ENCODE measurements at places on chromosomes 13 and 19.

DNA sequence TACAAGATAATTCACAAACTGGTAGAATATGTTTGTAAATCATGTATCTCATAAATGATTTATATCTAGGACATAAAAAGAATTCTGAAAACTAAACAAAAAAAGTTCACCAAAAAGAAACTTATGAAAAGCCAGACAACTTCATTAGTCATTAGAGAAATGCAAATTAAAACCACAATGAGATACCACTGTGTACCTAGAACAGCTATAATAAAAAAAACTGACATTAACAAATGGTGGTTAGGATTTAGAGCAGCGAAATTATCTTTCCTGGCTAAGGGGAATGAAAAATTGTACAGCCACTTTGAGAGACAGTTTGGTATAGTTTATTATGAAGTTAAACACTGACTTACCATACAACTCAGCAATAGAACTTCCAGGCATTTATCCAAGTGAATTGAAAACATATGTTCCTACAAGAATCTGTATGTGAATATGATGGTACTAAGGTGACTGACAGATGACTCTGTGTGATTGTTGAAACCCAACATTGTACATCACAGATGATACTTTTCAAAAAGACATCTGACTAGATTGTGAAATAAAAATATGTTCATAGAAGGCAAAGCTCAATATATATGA, 41.8 kb downstream of the UGGT2 start:
- no peak for DNase-seq

DNA sequence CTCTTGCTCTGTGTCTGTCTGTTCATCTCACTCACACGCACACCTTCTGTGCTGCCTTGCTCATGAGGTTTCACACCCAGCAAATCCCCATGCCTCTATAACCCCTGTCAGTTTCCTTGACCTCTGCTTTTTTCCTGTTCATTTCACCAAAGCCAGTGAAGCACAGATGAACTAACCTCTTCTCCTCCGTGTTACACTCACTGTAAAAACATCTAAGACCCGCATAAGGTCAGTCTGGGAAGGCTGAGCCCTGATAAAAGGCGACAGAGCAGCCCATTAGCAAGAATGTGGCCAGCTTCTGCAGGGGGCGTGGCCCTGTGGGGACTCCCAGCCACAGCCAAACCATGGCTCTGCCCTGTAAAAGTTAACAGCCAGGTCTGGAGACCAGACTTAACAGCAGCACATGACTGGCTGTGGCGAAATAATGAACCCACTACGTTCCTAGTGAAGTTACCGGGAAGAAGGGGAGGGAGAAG, 42.8 kb upstream of the NPAS1 start:
- DNase-seq, result peak; percentile 48

- DNase-seq, result no peak
These were observed 73.0 kb downstream of the ANKRD10 start for GRCh38 chr13:110841846-110842245.

DNA sequence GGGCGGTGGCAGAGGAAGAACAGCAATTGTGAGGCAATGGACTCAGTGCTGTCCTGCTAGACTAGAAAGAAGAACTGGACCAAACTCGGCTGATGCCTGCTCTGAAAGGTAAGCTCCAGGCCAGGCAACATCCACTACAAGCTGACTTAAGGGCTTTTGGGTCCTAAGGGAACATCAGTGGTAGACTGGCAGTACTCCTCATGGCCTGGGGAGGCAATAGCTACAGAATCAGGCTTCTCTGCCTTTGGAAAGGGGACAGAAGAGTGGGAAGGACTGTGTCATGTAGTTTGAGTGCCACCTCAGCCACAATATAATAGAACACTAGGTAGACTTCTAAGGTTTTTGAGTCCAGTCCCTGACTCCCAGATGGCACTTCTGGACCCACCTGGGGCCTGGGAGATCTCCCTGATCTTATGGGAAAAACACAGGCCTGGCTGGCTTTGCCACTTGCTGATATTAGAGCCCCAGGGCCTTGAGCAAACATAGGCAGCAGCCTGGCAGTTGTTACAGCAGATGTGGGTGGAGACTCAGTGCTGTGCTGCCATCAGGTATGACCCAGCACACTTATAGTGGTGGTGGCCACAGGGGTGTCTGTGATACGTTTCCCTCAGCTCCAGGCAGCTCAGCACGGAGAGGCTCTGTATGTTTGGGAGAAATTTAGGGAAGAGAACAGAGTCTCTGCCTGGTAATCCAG, 9.2 kb upstream of the CLC start:
- DNase-seq, result no peak

DNA sequence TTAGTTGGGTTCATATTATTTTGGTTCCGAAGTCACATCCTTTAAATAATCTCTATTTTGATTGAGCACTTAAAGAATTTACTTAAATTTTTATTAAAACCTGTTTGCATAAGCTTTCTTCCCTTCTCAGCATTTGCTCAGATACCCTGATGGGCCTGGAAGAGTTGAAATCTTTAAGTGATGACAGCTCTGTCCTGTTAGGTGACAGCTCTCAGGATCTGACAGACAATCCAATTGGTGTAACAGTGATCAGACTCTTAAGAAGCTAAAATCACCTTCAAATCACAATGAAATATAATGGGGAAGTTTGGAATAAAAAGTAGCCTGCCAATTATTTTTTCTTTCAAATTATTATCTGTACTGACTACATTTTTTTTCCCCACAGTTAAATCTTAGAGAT, 284.4 kb downstream of the LMO7 start:
- DNase-seq, result no peak

DNA sequence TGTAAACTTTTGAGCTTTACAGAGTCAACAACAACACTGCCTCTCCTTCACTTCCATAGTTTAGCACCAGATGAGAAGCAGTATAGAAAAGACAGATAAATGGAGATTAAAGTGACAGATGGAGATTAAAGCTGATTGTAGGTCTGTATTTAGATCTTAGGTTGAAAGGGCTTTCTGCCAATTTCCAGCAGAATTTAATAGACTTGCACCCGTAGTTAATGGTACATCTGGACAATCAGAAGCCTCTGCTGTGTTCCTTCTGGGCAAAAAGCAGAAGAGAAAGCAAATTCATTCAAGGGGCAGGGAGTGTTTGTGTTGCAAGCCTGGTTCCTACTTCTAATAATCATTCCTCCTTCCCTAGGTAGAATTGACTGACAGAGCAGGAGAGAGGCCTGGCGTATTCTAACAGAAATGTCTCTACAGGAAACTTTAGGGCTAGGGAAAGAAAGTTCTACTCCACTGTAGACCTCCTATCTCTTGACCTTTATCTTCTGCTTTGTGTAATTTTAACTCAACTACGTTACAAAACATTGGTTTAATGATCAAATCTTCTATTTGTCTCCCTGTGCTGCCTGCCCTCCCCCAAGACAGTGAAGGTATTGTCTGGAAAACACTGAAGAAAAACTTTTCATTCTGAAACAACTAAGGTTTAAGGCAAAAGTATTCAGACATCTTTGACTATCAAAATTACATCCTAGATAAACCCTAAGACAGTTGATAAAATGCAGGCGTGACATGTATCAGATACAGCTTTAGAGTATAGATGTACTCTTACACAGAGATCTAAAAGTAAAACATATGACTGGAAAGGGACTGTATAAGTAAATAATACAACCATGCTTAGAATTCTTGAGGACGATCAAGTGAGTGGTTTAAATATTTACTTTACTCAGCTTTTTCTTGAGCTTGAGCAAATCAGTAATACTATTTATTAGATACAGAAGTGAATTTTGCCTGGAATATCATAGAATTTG, 44.4 kb downstream of the GPC6 start:
- peak; percentile 42 for DNase-seq

GRCh38 chr13:27772651-27773425, 19.4 kb upstream of the GSX1 start:
- DNase-seq, result no peak

- DNase-seq, result no peak
These were observed 74.1 kb downstream of the ABCC4 start for GRCh38 chr13:95226932-95227695.

DNA sequence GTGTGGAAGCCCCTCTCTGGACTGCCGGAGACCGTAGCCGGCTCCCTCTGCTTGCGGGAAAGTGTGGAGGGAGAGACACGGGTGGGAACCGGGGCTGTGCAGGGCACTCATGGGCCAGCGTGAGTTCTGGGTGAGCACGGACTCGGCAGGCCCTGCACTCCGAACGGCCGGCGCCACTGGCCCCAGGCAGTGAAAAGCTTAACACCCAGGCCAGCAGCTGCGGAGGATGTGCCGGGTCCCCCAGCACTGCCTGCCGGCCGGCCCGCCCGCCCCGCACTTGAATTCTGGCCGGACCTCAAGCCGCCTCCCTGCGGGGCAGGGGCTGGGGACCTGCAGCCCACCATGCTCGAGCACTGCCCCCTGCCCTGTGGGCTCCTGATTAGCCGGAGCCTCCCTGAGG, 147.0 kb downstream of the FGF9 start:
- DNase-seq, result no peak

GRCh38 chr19:18717601-18718000, 34.1 kb downstream of the CRTC1 start:
- no peak for DNase-seq

DNA sequence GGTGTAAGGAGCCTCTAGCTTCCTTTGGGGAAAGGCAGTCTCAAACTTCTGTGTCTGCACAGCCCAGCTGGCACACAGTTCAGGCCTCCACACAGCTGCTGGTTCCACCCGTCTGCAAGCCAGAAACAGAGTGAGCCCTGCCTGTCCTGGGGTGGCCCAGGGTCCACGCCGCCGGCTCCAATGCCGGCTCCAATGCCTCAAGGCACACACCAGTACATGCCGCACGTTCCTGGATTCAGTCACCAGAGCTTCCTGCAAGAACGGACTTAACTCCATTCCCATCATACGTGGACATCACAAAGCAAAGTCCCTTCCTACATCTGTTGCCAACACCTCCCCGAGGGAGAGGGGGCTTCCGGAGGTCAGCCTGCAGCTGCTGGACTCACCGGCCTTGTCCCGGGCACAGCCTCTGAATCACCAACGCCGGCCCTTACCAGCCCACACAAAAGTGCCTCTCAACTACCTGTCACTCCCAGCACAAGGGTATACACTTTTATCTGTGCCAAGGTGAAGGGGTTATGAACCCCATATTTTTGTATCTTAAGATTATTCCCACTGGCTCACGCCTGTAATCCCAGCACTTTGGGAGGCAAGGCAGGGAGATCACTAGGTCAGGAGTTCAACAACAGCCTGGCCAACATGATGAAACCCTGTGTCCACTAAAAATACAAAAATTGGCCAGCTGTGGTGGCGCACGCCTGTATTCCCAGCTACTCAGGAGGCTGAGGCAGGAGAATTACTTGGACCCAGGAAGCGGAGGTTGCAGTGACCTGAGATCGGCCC, 8.5 kb downstream of the SH3GL1 start:
- peak; percentile 81 for DNase-seq

DNA sequence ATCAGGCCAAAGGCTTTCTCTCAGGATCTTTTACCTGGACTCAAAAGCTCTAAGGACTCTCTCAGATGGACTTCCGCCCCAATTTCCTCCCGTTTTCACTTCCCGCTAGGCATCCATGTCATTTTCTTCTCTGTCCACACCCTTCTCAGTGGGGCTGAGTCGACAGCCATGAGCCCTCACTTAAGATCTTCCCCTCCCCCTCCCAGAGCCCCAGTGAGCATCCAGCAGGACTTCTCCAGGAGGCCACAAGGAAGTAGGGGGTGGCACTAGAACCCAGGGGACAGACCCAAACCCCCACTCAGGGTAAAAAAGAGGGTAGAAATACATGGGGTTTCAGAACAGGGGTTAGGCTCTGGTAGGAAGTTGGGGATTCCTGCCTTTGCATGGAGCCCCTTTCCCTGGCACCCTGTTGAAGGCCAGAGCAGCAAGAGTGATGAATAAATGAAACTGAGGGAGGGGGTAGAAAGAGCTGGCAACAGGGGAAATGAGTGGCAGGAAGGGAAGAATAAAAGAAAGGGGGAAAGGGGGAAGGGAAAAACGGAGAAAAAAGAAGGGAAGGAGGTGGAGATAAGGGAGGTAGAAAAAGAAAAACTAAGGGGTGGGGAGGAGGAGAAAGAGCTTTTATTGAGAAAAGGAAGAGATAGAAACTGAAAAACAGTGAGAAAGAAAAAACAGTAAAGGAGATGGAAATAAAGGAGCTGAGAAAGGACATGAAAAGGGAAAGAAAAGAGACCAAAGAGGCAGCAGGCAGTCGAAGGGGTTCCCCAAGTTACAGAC, 42.3 kb downstream of the DEDD2 start:
- no peak for DNase-seq

- no peak for DNase-seq
These were observed 29.7 kb downstream of the GTF2F2 start for GRCh38 chr13:45149964-45150363.

DNA sequence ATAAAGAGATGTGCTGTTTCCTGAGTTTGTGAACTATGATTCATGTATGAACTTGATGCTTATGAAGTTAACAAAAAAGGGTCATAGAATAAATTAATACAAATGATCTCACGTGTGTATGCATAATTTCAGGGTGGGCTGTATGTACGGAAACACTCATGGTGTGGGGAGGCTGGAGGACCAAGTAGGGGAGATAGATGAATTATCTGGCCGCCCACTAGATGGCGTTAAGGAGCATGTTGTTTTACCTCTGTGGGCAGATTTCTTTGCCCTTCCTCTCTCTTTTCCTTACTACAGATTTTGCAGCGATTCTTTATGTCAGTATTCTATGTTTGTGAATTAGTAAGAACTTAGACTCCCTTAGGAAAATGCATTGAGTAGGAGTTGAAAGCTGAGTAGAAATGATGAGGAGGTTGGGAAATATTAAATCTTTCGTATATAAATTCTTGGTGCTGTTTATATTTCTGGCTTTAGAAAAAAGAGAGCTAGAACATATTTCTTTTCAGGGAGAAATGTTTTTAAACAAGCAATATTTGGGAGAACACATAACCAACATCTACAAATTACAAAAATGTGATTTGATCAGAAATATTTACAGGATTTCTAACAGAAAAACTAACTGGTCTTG, 47.4 kb upstream of the TMTC4 start:
- peak; percentile 37 for DNase-seq

DNA sequence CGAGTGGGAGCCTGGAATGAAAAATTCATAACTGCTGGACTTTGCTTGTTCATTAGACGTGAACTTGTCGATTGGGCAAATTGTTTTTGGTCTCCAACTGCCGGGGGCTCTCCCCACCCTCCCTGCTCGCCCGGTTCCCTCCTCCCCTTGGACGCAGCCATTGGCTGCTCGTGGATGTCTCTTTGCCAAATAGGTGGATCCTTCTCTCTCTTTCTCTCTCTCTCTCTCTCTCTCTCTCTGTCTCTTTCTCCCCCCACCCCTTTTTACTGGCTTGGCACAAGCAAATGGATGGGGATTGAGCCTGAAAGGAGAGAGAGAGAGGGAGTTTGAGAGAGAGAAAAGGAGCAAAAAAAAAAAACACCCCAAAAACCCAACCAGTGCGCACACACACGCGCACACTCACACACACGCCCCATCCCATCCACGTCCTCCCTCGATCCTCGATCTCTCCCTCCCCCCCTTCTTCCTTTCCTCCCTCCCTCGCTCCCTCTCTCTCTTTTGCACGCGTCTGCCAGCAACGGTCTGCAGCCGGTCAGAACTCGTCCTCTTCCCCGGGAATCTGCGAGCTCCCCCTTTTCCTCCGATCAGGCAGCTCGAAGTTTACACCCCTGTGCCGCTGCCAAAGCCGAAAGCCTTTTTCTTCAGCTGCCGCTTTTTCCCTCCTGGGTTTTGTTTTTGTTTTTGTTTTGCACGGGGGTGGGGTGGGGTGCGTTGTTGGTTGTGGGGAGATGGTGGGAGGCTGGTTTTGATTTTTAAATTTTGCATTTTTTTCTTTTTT, 27.8 kb downstream of the NFIX start:
- DNase-seq, result peak; percentile 95

Measured in lung (tissue), 17 donors.